Fibroblast of villous mesenchyme (primary cell): ENCODE measurements at places on chromosomes 2 and 18.

- DNase-seq, result no peak
Observed at GRCh38 chr18:48649231-48649630, 110.4 kb downstream of the CTIF start.

- DNase-seq, result peak; percentile 92
Observed at GRCh38 chr2:224260372-224261020, 141.4 kb downstream of the FAM124B start.

DNA sequence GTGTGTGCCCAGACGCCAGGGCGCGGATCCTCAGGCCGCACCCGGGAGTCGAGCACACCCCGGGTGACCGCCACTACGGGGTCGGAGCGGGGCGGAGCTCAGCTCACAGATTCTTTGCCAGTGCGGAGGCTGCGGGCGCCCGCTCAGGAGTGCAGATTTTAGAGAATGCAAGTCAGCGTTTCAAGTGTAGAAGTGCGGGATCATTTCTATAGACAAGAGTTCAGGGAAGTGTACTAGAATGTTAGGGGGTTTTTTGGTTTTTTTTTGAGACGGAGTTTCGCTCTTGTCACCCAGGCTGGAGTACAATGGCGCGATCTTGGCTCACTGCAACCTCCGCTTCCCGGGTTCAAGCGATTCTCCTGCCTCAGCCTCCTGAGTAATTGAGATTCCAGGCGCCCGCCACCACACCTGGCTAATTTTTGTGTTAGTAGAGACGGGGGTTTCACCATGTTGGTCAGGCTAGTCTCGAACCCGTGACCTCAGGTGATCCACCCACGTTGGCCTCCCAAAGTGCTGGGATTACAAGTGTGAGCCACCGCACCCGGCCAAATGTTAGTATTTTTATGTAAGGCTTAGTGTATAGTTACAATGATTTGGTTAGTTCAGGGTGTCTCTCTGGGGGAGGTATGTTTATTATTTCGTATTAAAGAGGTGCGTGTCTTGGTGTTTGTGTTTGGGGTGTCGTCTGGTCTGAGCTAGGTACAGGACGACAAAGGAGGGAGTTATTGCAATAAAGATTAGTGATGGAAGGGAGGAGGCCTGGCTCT is 619 bp upstream of the FAM168B start:
- DNase-seq, result no peak

GRCh38 chr18:10317864-10318690 is 136.4 kb upstream of the APCDD1 start:
- DNase-seq, result no peak

- peak; percentile 76 for DNase-seq
Observed at GRCh38 chr2:200615247-200615646, 29.4 kb downstream of the AOX1 start.

- DNase-seq, result no peak
Observed at GRCh38 chr2:191800874-191801273, 46.0 kb downstream of the CAVIN2 start.

- DNase-seq, result peak; percentile 65
Observed at GRCh38 chr2:29012211-29012681, 31.1 kb downstream of the TOGARAM2 start.

- DNase-seq, result peak; percentile 90
Observed at GRCh38 chr2:53987336-53987921, 16.6 kb upstream of the PSME4 start.

DNA sequence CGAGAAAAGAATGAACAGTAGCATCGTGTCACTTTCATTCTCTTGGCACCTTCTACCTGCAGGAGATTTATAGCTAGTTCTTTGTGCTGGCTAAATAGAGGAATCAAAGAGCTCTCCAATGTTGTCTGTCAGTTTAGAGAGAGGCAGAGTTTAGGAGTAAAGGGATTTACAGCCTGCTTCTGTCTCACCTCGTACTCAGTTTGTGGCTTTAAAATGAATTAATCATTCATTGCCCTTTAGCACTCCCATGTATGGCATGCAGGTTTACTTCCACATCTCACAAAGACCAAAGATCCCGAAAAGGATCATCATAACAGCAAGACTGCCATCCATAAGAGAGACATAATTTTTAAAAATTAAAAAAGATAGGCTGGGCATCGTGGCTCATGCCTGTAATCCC is 42.4 kb upstream of the ATL2 start:
- DNase-seq, result no peak

DNA sequence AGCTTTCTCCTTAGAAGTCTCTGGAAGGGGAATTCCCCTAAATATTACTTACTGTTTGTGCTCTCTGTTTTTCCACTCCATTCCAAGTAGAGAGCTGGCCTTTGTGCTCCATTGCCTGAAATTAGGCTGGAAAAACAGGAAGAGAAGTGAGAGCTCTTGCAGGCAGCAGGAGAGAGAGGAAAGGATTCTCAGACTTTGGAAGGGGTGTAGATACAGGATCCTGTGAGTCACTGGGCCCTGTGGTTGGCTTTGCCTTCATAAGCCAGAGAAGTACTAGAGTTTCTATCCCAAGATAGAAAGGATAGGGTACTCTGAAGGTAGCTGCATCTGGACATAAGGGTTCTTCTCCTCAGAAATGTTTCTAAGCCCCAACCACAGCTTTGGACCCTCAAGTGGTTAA is 188.9 kb downstream of the CMPK2 start:
- DNase-seq, result no peak
